HCT116 (cell line): ENCODE measurements at places on chromosomes 5 and 9. TPM values are rescaled to one million over a fixed set of nuclear protein-coding genes. Genes with fewer than 3 reads are reported as not detected.

GRCh38 chr5:129400395-129400983 lies 59.6 kb upstream of the ADAMTS19 start:
- no peak for DNase-seq

DNA sequence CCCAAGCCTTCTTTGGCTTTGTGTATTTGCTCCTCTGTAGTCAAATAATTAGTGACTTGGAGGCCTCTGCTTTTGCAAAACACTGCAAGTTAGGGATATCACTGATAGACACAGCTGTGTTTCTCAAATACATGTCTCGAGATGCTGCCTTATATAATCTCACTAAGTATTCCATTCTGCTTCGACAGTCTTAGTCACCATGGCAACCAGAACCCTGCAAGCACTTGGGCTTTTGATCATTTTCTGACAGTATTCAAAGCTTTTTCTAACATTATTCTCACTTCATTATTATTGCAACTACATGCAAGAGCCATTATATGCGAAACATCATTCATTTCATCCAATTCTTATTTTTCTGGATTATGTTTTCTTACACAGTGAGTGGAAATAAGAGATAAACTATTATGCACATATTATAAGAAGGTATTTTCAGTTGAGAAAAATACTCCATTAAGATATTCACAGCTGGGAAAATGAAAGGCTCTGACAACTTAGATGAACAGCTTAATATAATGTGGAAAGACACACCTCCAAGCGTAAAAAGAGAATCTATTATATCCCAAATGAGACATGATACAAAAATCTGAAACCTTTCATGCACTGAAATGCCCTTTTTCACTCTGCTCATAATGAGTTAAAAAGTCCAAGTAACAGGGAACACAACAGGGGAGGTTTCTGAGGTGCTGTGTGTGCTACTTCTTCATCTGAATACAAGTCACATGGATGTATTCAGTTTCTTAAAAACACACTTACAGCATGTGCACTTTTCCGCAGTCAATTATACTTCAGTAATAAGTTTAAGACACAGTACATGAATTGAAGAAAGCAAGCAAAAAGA lies 93.9 kb downstream of the SCAI start:
- DNase-seq, result no peak

- DNase-seq, result no peak
Observed at GRCh38 chr5:2890011-2890410, 138.5 kb upstream of the IRX2 start.

- no peak for DNase-seq
Observed at GRCh38 chr5:97919719-97920118, 736.7 kb upstream of the RIOK2 start.

DNA sequence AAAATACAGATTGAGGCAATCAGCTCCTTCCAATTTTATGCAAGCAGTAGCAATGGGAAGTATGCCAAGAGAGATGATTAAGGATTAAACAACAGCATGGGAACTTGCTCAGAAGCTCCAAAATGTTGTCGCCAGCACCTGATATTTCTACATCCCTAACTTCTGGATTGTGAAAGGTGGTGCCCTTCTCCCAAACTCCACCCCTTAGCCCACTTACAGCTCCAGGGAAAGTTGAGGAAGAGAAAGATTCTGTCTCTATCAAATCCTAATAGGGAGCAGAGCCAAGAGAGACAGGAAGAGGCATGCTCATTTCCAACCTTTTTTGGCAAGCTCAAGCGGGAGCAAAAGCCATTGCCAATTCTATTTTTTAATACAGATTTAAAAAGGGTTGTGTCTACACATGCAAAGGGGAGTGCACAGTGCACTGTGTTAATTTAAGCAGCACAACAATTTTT lies 92.4 kb upstream of the NR3C1 start:
- no peak for DNase-seq

DNA sequence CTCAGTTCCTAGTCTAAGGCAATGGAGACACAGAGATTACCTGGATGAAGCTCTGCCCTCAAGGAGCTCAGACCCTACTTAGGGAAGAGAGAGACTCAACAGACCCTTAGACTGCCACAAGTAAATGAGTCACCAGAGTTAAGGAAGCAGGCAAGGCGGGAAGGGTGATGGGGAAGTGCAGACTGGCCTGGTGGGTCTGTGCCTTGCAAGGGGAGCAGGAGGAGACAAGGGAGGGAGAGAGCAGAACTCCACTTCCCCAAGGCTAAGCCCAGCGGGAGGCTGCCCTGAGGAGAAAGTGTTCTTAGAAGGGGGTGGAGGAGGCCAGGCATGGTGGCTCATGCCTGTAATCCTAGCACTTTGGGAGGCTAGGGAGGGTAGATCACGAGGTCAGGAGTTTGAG lies 83.7 kb downstream of the HRH2 start:
- DNase-seq, result no peak

DNA sequence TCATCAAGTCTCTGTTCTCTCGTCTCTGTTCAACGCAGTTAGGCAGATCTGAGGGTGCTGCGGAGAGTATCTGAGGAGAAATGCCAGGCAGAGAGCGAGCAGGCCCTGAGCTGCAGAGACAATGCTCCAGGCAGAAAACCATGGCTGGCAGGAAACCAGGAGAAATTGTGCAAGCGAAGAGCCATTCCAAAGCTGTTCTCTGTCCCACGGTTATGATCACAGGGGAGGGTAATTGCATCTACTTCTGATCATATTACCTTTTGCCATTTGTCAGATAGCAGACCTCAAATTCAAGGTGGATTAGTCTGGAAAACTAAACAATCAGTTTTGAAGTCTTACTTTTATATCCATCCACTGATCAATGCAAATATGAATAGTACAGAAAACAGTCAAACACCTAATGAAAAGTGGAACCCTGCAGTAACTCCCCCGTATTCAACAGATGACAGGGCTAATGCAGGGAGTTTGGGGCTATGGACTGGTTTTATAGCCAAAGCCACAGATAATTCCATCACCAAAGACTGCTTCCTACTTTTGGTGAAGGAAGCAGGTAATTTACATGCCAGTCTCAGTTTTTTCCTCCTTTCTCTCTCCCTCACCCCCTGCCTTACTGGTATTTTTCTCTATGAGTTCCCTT lies 228.0 kb downstream of the DCP2 start:
- DNase-seq, result no peak

- no peak for DNase-seq
Observed at GRCh38 chr5:165627548-165628170, 2122.2 kb downstream of the MAT2B start.

GRCh38 chr5:177309351-177310191 lies 2.1 kb downstream of the MXD3 start:
- DNase-seq, result peak; percentile 81

- DNase-seq, result no peak
Observed at GRCh38 chr5:59798862-59799667, 94.5 kb downstream of the PDE4D start.

DNA sequence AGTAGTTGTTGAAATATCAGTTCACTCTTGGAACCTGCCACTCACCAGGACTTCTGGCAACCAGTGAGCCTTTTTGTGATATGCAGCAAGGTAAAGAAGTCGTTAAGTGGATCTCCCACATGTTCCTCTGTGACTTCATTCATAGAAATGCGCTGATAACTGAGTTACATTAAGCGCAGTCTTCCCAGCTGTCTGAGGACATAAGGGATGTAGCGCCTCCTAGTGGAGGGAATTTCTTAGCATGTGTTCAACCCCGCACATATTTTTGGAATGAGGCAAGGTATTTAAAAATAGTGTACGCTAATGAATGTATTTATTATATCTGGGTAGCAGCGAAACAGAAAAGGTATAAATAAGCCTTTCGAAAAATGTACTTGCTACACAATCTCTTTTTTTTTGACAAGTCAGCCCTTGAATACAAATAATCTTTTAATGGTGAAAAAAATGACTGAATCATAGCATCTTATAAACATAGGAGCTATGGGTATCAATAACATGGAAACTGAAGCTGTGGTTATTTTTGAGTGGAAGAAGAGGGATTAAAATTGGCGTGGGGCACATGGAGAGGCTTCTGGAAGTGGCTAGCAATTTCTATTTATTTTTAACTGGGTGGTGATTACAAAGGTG lies 38.0 kb downstream of the PALM2AKAP2 start:
- peak; percentile 78 for DNase-seq

DNA sequence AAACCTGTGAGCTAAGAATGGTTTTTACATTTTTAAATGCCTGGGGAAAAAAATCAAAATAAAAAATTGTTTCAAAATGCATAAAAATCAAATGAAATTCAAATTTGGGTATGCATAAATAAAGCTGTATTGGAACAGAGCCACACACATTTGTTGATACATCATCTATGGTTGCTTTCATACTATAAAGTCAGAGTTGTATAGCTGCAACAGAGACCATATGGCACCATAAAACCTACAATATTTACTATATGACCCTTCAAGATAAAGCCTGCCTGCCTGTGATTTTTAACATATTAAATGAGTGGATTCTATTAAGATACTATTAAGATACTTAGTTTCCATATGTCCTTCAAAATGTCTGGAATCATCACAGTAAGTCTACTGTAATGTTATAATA lies 40.0 kb downstream of the AUH start:
- DNase-seq, result no peak

DNA sequence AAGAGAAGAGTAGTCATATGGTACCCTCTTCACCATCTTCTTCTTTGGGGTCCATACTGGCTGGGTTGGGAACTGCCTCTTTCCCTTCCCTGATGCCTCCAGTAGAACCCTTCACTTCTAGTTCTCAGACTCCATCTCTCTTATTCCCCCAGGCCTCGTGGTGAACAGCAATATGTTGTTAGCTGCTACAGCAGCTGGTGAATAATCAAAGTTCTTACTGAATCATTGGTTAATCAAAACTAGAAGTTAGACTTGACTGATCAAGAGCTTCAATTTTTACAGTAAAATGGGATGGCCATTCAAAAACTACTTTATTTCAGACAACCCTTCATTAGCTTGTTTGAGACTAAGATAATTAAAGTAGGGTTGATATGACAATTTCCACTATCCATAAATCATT lies 190.9 kb upstream of the GNA14 start:
- DNase-seq, result no peak

DNA sequence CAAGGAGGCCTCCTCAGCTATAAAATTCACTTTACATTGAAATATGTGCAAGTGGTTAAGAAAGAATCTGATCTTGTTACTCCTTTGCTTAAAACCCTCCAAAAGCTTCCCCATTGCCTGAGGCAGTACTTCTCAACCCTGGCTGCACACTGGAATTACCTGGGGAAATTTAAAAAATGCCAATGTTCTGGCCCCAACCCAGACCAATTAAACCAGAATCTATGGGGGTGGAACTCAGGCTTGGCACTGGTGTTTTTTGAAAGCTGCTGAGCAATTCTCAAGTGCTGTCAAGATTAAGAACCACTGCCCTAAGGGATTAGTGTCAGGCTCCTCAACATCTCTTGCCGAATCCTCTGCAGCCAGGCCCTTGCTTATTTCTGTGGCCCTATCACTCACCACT lies 269.6 kb downstream of the ELAVL2 start:
- DNase-seq, result no peak

DNA sequence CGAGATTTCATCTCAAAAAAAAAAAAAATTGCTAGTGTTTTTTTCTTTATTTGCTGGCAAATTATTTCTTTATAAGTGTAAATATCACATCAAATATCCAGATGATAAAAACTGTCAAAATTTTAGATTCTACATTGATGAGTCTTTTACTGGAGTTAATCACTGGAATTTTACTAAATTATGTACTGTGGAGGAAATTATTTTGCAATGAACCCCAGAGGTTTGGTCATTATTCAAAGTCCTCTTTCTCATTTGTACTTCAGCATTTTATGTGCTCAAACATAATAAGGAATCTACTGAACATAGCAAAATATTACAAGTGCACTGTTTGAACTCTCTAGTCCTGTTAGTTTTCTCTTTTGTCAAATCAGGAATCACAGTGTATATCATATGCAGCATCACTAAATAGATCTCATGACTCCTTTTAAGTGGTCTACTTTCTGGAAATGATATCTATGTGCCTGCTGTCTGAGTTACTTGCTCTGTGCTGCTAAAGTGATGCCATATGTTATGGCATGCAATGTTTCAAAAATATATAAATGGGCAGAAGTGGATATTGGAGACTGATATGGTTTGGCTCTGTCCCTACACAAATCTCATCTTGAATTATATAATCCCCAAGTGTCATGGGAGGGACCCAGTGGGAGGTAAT lies 18.0 kb downstream of the OTULINL start:
- DNase-seq, result no peak

DNA sequence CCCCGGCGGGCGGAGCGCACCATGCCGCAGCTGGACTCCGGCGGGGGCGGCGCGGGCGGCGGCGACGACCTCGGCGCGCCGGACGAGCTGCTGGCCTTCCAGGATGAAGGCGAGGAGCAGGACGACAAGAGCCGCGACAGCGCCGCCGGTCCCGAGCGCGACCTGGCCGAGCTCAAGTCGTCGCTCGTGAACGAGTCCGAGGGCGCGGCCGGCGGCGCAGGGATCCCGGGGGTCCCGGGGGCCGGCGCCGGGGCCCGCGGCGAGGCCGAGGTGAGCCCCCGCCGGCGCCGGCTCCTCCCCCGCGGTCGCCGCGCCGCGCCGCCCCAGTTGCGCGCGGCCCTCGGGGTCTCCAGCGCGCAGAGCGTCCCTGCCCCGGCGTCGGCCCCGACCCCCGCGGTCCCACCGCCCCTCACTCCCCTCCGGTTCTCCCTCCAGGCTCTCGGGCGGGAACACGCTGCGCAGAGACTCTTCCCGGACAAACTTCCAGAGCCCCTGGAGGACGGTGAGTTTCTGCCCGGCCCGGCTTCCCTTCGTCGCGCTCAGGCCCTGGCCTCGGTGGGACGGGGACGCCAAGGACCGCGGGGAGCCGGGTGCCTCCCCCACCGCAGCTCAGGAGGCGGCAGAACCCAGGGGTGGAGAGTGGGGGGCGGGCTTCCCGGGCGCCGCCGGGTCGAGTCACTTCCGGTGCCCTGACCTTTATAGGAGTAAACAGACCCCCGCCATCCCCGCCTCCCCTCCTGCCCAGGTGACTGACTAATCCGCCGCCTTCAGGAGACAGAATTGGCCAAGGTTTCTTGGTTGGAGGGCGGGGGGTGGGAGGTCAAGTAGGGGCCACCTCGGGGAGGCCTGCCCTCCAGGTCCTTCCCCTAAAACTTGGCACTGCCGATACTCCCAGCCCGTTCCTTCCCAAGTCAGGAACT lies 665 bp downstream of the TCF7 start:
- DNase-seq, result no peak

SLC34A3 gene
- 0.15 TPM for total RNA-seq

RC3H2 gene
- total RNA-seq, result 53.8 TPM

COL15A1 gene
- total RNA-seq, result 0.15 TPM

BARHL1 gene
- not detected for total RNA-seq

MSMP gene
- total RNA-seq, result 1.2 TPM

ARHGEF37 gene
- total RNA-seq, result 7.0 TPM

KCNMB1 gene
- not detected for total RNA-seq

C5 gene
- total RNA-seq, result 0.66 TPM

BTNL3 gene
- not detected for total RNA-seq

STXBP1 gene
- total RNA-seq, result 40.6 TPM

DOCK2 gene
- total RNA-seq, result 0.89 TPM
